ENCODE measurements at places on chromosomes 7 and 10.

GRCh38 chr10:47159361-47160260 is 140.4 kb upstream of the GDF10 start:
- no peak for DNase-seq

GRCh38 chr10:90788968-90789367 is 68.9 kb downstream of the HTR7 start:
- DNase-seq, result no peak

- DNase-seq, result no peak
Measured at GRCh38 chr7:33882950-33883670, 22.2 kb upstream of the BMPER start.

GRCh38 chr10:69057261-69057950 is 30.5 kb upstream of the SRGN start:
- DNase-seq, result no peak
